Retina (tissue), 1 donor: ENCODE measurements at places on chromosomes 2 and 18.

- no peak for DNase-seq
Measured at GRCh38 chr2:201881741-201882140, 75.4 kb downstream of the CDK15 start.

GRCh38 chr18:45863469-45863868 is 38.0 kb downstream of the SIGLEC15 start:
- no peak for DNase-seq

- DNase-seq, result no peak
Measured at GRCh38 chr2:143237146-143237777, 108.0 kb downstream of the ARHGAP15 start.

GRCh38 chr2:129233166-129233565 is 746.3 kb upstream of the RAB6C start:
- no peak for DNase-seq

- DNase-seq, result peak; percentile 79
Measured at GRCh38 chr2:233449081-233449901, 95.0 kb downstream of the DGKD start.

- DNase-seq, result no peak
Measured at GRCh38 chr2:217363470-217363869, 503.6 kb upstream of the TNP1 start.

DNA sequence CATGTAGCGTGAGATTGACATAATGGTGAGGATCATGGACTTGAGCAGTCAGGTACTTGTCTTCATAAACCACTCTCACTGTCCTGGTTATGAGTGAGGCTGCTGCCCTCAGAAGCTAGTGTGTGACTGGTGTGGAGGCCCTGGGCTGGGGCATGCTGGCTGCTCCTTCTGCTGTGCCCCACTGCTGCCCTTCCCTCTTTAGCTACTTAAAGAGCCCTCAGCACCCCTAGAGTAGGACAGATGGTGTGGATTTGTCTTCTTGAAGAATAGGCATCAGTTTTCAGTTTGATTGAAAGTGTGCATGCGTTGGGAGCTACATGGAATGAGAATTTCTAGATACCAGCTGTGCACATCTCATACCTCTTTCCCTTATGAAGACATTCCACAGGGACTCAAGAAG is 15.4 kb downstream of the CPLX4 start:
- peak; percentile 53 for DNase-seq

DNA sequence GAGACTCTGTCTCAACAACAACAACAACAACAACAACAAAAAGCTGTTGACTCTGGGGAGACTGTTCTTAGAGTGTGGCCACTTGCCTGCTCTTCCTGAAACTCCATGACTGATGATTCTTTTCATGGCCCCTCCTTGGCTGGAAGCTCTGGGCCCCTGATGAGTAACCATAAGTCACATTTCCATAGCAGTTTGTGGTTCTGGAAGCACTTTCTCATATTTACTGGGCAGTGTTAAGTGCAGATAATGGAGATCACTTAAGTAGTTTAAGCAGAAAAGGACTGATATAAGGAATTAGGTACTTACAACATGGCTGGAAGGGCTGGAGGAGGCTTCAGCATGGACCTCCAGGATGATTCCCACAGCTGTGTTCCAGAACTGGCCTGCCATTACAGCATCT is 147.3 kb upstream of the DLX2 start:
- DNase-seq, result no peak

GRCh38 chr2:193103064-193103463 is 908.3 kb upstream of the TMEFF2 start:
- no peak for DNase-seq

DNA sequence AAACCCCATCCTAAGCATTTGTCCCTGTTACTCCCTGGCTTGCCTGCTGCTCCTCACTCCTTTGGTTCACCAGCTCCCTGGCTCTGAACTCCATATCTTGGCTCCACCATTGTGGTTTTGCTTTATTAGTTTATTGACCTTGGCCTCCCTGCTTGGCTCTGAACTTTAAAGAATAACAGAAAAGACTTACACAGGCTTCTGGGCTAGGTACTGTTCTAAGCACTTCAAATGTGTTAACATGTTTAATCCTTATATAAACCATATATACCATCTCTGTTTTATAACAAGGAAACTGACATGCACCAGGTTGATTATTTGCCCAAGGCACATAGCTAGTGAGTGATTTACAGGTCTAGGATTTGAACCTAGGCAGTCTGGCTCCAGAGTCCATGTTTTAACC is 149.7 kb upstream of the CAPN13 start:
- DNase-seq, result no peak

DNA sequence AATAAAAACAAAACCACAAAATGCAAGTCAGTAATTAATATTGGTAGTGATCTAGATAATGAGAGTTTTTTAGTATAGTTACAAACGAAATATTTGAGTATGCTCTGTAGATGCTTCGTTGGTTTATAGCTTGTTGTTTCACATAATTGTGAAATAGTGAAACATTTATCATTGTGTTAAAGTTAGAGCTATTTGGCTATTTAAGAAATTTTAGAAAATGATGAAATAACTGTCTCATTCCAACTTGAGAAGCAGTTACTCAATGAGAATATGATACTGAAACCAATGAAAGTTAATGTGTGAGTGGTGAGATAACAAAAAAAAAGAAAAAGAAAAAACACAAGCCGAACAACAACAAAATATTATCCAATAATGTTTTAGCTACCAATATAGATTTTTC is 475.6 kb upstream of the ZEB2 start:
- no peak for DNase-seq

- no peak for DNase-seq
Measured at GRCh38 chr2:69217333-69218080, 169.5 kb downstream of the GFPT1 start.

DNA sequence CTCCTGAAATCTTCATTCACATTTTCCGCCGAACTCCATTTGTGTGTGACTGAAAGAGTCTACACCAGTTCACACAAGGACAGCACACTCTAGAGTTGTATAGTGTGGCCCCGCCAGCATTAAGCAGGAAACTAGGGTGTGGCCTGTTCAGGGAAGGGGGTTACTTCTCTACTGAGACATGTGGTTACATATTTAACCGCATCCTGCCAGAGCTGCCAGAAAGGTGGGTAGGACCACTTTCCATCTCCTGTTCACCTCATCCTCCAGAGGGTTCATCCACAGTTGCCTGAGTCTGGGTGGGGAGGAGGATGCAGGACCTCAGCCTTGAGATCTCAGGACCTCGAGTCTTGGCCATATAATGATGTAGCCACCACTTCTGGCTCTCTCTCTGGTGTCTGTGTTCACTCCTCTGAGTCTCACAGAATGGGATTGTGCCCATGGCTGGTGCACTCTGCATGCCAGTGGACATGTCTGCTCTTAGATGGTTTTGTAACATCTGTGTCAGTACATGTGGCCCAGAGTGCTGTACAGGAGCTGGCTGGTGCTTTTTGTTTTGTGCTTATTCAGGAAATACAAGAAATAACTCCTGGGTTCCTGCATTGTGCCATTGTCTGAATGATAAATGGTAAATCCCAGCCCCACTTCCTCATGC is 7.7 kb upstream of the SP140L start:
- DNase-seq, result no peak

- no peak for DNase-seq
Measured at GRCh38 chr2:237411683-237412423, 2.1 kb downstream of the COL6A3 start.

DNA sequence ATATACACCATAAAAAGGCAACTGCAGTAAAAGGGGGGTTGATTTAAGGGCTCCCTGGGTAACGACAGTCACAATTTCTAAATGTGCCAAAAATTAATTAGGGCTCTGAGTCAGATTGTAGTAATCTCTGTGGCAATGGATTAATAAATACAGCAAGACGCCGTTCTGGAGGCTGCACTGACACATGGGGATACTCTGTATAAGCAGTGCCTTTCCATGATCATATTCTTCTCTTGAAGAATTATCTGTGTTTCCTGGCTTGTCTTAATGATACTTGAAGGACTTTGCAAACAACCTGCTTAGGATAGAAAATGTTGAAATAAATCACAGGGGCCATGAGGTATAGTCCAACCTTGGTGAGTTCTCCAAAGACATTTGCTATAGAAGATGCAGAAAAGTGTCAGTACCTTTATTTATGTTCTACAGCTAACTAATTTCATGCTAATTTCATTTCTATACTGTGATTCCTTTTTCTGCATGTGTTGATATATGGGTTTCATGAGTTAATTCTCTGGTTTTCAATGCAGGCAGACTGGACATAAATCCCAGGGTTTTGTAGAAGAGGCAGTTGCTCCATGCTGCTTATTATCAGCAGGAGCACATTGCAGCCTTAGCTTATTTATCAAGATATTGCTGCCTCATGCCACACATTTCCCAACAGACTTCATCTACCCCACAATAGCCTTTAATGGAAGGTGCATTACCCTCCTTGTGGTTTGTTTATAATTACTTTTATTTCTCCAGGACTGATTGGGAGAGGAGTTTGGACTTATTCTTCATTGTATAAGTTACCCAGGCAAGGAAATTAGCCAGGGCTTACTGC is 54.8 kb downstream of the HNMT start:
- no peak for DNase-seq

- DNase-seq, result no peak
Measured at GRCh38 chr2:33219850-33220275, 256.6 kb upstream of the RASGRP3 start.

DNA sequence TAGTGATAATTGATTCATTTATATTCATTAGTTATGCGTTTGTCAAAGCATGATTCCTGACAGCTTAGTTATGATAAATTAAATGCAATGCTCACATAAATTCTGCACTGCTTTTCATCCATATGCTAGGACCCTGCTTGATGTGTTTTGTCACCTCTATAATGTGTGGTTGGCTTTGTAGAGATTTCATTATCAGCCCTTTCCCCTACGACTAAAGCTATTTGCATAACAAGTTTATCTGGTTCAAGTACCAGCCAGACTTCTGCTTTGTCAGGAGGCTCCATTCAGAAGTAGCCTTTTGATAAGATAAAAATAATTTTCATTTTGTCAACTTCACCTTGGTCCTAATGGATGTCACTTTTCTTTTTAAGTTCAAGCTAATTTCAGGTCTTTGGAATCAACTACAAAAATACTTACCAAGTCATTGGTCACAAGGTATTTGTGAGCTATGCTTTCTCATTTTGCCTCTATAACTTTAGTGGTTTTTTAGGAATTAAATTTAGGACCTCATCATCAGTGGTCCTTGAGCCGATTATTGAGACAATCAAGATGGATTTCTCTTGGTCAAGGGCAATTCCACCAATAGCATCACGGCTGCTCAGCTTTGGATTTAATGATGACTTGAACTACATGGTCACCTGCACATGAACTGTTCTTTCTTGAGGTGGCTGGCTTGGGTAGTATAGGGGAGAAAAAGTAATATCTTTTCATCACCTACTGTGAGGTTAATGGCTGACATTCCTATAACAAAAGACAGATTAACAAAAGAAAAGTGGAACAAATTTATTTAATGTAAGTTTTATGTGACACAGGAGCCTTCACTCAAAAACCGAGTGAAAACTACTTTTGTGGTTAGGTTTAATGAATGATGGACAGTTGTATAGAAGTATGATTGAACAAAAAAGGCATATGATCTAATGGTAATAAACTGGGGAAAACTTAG is 162.1 kb downstream of the MYO3B start:
- no peak for DNase-seq

DNA sequence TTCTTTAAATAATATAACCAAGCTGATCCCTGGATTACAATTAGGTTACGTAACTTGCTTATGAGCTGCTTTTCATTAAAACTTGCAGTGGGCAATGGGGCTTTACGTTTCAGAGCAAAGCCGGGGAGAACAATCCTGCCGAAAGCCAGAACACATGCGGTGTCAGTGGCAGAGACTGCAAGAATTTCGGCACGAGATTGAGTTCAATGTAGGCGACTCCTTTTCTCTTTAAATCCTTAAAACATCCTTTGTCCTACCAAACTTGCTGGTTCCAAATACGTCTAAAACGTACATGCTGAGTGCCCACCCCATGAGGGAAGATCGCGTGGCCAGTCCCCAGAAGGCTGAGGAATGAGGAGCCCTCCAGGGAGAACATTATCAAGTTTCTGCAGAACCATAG is 36.8 kb upstream of the NCOA1 start:
- DNase-seq, result peak; percentile 44

DNA sequence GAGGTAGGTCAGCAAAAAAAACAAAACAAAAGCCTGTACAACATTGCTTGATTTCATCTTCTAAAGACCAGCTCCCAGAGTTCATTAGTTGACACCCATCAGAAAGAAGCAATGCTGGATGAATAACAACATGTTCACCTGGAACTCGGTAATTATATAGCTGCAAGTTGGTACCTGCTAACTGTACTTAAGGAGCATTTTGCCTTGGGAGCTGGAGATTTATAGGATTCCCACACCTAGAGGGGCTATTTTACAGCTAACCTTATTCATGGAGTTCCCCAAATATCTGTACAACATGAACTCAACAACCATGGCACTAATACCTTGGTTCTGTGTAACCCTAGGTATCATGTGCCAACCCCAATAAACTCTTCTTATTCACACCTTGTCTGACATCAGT is 281.1 kb upstream of the NCKAP5 start:
- DNase-seq, result no peak

- DNase-seq, result no peak
Measured at GRCh38 chr2:109238580-109238979, 109.6 kb downstream of the SH3RF3 start.

GRCh38 chr2:27133905-27134780 is at the start of gene PREB:
Gene PREB (minus strand): TSS chr2:27134636. CDS start chr2:27134421, 215 bp downstream.
- peak; percentile 95 for DNase-seq

- no peak for DNase-seq
Measured at GRCh38 chr2:65320946-65321345, 93.3 kb downstream of the ACTR2 start.

DNA sequence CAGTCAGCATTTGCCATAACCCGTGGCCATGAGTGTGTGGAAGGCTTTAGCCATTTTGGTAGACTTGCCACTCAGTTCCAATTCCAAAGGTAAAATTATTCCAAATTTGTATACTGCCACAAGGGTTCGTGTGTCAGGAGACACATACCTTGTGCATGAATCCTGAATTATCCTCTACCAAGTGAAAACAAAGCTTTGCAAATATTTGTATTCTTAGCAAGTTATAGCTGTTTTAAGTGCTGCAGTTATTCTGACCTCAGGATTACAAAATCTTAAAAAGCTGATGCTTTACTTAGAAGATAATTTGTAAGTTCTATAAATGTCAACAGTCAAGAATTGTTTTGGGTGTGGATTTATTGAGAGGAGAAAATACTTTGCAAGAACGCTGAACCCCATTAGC is 100.6 kb downstream of the ANTXR1 start:
- DNase-seq, result no peak

GRCh38 chr2:77521931-77522470 is at the start of gene LRRTM4:
Gene LRRTM4 (minus strand): TSS chr2:77522376.
- peak; percentile 74 for DNase-seq

GRCh38 chr2:80168037-80168436 is 136.5 kb downstream of the LRRTM1 start:
- no peak for DNase-seq

DNA sequence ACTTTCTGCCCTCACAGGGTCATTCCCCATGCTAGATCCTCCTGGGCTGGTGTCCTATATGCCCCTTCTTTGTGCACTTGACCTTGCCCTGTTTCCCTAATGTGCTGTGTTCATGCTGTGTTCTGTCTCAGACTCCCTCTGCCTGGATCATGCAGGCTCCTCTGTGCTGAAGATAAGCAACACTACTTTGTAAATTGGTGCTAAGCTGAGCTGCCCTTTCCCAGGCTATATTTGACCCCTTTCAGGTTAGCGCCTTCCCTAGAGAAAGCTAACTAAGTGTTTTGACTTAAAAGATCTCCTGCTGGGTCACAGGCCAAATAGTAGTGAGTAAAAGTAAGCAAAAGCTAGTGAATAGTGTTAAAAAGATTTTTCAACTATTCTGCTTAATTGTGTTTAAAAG is 257.2 kb upstream of the RGPD4 start:
- DNase-seq, result no peak
